ENCODE measurements at places on chromosomes 2 and 18. TPM values are rescaled to one million over a fixed set of nuclear protein-coding genes. Genes with fewer than 3 reads are reported as not detected.

- DNase-seq, result no peak
Measured at GRCh38 chr2:195639959-195640358, 17.1 kb upstream of the SLC39A10 start.

DNA sequence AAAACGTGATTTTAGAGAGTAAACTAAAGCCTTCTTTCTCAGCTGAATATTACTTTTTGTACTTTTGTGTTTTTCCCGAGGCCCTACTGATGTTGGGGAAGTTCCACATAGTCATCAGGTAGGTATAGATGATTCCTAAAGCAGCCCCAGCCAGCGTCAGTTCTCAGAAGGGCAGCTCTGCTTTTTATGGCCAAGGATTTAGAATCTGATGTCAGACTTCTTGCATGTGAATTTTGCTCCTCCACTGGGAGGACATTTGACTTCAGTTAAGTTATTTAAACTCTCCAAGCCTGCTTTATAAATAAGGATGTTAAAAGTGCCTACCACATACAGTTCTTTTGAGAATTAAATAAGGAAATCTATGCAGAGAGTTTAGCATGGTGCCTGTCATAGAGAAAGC lies 130.8 kb downstream of the NCKAP5 start:
- DNase-seq, result no peak

SFXN5 gene
- total RNA-seq, result 28.6 TPM

- peak; percentile 36 for DNase-seq
Measured at GRCh38 chr18:79335833-79336360, 59.8 kb upstream of the NFATC1 start.

IL36G gene
- not detected for total RNA-seq
